Brain pericyte (primary cell): ENCODE measurements at places on chromosomes 12 and 14.

DNA sequence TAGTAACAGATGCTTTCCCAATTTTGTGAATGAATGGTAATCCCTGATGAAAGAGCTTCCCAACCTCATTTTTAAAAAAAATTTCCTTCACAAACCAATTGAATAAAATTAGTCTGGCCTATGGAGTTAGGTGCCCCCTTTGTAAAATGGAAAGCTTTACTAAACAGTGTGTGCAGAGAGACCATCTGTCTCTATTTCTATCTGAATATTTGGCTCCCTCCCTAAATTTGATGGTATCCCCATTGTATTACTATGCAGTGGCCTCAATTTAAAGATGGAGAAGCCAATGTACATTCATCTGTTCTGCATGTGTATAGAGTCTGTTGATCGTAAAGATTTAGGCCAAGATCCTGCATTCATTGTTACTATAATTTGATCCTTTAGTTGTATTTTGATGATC is 397.7 kb upstream of the RGS6 start:
- DNase-seq, result no peak

- no peak for DNase-seq
Observed at GRCh38 chr14:21449899-21450216, 6.1 kb downstream of the CHD8 start.

DNA sequence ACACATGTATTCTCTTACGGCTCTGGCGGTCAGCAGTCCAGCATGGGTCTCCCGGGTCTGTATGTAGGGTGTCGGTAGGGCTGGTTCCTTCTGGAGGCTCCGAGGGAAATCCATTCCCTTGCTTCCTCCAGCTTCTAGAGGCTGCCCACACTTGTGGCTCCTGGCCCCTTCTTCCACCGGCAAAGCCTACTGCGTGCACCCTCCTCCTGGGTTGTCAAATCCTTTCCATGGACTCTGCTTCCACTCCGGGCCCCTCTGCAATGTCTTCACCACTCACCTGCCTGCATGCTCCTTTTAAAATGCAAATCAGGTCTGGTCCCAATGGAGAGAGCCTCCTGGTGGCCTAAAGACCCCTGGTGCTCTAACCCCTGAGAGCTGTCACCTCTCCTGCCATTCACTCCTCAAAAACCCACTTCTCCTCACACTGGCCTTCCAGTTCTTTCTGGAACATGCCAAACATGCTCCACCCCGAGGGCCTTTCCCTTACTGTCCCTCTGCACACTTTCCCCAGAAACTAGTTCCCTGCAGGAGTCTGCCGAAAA is 108.5 kb downstream of the DICER1 start:
- DNase-seq, result no peak

- DNase-seq, result no peak
Observed at GRCh38 chr12:70241845-70242244, 1.4 kb upstream of the CNOT2 start.

GRCh38 chr12:57005980-57006808 is at the start of gene ZBTB39:
TSS of gene ZBTB39 (minus strand) at chr12:57006546. CDS start at chr12:57004917, 1,629 bp downstream.
- no peak for DNase-seq

GRCh38 chr12:114623737-114624136 is 60.2 kb downstream of the TBX3 start:
- no peak for DNase-seq

DNA sequence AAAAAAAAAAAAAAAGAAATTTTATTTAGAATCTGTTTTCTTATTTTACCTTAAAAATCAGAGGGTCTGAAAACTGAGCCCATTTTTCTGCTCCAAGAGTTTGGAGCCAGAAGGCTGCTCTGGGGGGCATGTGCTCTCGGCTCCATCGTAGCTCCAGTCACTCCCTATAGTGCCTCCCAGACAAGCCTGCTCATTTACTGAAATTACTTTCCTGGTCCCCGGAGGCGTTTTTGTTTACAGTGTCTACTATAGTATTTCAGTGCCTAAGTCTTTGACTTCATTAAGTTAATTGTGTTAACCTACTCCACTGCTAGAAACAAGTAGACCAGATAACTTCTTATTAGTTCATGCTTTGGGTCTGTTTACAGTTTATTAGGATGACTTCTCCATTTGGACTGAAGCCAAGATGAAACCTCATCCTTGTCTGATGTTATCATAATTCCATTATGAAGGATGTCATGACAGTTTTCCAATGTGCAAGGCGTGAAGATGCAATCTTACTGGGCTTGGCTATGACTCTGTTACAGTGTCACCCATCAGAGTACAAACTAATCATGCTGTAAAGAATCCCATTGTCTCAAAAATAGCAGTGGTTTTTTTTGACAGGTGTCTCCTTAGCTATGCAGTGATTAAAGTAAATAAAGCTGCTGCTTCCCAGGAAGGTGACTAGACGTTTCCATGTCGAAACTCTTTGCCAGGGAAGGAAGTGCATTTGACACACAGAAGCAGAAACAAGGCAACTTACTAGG is 182.3 kb downstream of the TMEM132C start:
- no peak for DNase-seq
